Spinal cord (tissue), 10 donors: ENCODE measurements at places on chromosomes 3 and 15. TPM values are rescaled to one million over a fixed set of nuclear protein-coding genes. Genes with fewer than 3 reads are reported as not detected.

The AHSG gene
- polyA plus RNA-seq: 0.27 TPM

GRCh38 chr3:196632046-196632751, 7.3 kb upstream of the NRROS start:
- peak; percentile 95 for DNase-seq
- no peaks in the 10 kb centered on the region for H3K27me3 ChIP-seq
- H3K4me1 ChIP-seq: peaks cover 29% of the 10 kb centered on the region
- peak overlapping the region; percentile 77 for H3K27ac ChIP-seq
- H3K36me3 ChIP-seq: no peaks in the 10 kb centered on the region

The SLC2A2 gene
- 0.10 TPM for polyA plus RNA-seq

The B3GNT5 gene
- polyA plus RNA-seq: 17.8 TPM

GRCh38 chr15:66171841-66172240, 81.7 kb downstream of the MEGF11 start:
- H3K4me3 ChIP-seq: no peak overlapping the region
- H3K36me3 ChIP-seq: no peaks in the 10 kb centered on the region
- H3K27me3 ChIP-seq: no peaks in the 10 kb centered on the region
- DNase-seq: no peak

The TMEM45A gene
- 16.7 TPM for polyA plus RNA-seq

DNA sequence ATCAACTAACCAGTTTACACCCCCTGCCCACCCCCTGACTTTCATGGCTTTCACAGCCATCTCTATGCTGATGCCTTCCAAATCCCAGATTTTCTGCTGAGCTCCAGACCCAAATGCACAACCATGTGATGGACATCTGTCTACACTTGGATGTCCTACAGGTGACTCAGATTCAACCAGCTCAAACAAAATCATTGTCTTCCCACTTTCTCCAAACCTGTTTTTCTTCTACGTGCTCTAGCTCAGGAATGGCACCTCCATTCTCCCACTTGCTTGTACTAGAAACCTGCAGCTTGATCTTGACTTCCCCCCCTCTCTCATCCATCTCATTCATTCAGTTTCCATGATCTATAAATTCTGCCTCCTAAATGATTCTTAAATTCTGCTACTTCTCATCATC, 34.1 kb upstream of the RARRES1 start:
- H3K27ac ChIP-seq: no peak overlapping the region
- no peaks in the 10 kb centered on the region for H3K36me3 ChIP-seq
- H3K27me3 ChIP-seq: no peaks in the 10 kb centered on the region
- no peak overlapping the region for H3K4me3 ChIP-seq
- peaks cover 8% of the 10 kb centered on the region for H3K4me1 ChIP-seq

DNA sequence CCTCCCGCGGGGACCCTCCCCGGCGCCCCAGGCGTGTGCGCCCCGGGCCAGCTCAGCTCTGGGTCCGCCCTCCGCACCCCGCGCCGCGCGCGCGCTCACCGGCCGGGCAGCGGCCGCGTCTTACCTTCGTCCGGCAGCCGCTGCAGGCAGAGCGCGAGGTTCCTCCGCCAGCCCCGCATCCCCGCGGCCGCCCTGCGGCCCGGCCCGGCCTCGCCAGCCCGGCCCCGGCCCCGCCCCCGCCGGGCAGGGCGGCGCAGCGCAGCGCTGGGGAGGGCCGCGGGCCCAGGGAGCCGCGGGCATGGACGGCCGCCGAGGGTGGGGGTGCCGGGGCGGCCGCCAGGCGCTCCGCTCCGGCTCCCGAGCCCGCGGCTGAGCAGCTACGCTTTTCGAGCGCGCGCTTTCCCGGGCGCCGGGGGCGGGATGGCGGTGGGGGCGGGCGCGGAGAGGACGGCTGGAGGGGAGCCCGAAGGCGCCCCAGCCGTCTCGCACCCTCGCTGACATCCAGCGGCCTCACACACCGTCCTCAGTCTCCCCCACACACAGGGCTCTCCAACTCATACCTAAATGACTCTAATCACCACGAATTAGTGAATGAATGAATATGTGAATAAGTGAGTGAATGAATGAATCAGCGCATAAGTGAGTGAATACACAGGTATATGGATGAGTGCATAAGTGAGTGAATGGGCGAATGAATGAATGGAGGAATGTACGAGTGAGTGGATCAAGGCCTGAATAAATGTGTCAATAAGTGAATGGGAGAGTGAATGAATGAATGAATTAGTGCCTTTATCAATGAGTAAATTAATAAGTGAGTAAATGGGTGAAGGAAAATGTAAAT, 48.5 kb upstream of the CCDC174 start:
- H3K4me1 ChIP-seq: peaks cover 25% of the 10 kb centered on the region
- no peaks in the 10 kb centered on the region for H3K36me3 ChIP-seq
- peaks cover 12% of the 10 kb centered on the region for H3K27me3 ChIP-seq

DNA sequence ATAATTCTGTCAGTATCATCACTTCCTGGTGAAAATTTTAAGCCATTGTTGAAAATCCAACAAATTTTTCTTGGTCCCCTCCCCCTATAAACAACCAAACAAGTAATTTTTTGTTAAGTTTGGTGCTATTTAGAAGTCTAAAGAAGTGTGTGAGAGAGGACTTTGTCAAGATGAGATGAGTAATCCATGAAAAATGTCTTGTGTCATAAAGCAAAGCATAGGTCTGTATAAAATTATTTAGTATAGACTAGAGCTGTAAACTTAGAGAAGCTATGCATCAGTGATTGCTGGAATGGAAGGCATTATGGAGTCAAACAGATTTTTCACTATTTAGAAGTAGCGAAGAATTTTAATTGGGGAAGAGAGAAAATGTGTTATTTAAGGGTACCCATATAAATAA, 31.4 kb downstream of the MAPK6 start:
- H3K4me1 ChIP-seq: no peaks in the 10 kb centered on the region
- H3K36me3 ChIP-seq: peaks cover 28% of the 10 kb centered on the region
- H3K27me3 ChIP-seq: no peaks in the 10 kb centered on the region
- H3K4me3 ChIP-seq: no peak overlapping the region
- H3K27ac ChIP-seq: no peak overlapping the region

The CPNE9 gene
- polyA plus RNA-seq: 6.1 TPM

The PLA2G4F gene
- polyA plus RNA-seq: 0.21 TPM

GRCh38 chr15:73628976-73629797, 4.0 kb downstream of the NPTN start:
- no peak for DNase-seq
- H3K27ac ChIP-seq: no peak overlapping the region
- H3K27me3 ChIP-seq: no peaks in the 10 kb centered on the region
- no peak overlapping the region for H3K4me3 ChIP-seq

The CCR2 gene
- polyA plus RNA-seq: not detected

GRCh38 chr3:50515565-50516439, 12.4 kb upstream of the CACNA2D2 start:
- no peaks in the 10 kb centered on the region for H3K36me3 ChIP-seq
- no peak for DNase-seq
- H3K4me1 ChIP-seq: peaks cover 43% of the 10 kb centered on the region

The GCHFR gene
- polyA plus RNA-seq: 29.1 TPM

DNA sequence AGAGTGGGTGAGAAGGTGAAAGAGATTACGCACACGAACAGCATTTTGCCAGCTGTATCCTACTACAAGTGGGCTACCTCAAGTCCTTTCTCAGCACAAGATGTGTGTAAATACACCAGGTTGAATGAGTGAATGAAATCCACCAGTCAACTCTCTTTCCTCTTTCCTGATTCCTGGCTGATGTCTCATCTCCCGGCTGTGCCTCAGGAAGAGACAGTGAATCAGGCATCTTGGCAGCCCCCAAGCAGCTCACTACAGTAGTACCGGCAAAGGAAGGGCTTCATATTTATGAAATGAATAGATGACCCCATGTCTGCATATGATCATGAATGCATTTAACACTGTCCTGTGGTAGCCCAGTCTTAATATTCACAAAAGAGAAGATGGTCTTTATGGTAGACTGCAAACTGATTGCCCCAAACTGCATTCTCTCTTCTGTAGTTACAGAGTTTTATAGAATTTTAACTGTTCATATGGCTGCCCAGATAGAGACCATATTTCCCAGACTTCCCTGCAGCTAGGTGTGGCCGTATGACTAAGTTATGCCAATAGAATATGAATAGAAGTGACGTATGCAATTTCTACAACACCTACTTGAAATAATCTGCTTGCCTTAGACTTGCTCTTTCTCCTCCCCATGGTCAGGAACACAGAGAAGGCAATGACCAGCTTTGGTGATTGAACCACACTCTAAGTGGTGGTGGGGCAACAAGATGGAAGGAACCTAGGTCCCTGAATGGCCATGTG, 22.7 kb downstream of the MGLL start:
- H3K27ac ChIP-seq: no peak overlapping the region
- H3K36me3 ChIP-seq: no peaks in the 10 kb centered on the region
- H3K4me1 ChIP-seq: peaks cover 11% of the 10 kb centered on the region
- no peak overlapping the region for H3K4me3 ChIP-seq

- H3K4me1 ChIP-seq: peaks cover 12% of the 10 kb centered on the region
- no peak overlapping the region for H3K4me3 ChIP-seq
- no peak for DNase-seq
- H3K27ac ChIP-seq: no peak overlapping the region
- H3K27me3 ChIP-seq: no peaks in the 10 kb centered on the region
- no peaks in the 10 kb centered on the region for H3K36me3 ChIP-seq
These were observed 4.0 kb downstream of the B2M start for GRCh38 chr15:44715142-44715796.

- H3K4me3 ChIP-seq: no peak overlapping the region
- no peaks in the 10 kb centered on the region for H3K27me3 ChIP-seq
- H3K4me1 ChIP-seq: peaks cover 24% of the 10 kb centered on the region
- H3K36me3 ChIP-seq: no peaks in the 10 kb centered on the region
- peak overlapping the region; percentile 10 for H3K27ac ChIP-seq
These were observed 120.1 kb downstream of the LIPC start for GRCh38 chr15:58551764-58552504.

The SOX14 gene
- 0.92 TPM for polyA plus RNA-seq

DNA sequence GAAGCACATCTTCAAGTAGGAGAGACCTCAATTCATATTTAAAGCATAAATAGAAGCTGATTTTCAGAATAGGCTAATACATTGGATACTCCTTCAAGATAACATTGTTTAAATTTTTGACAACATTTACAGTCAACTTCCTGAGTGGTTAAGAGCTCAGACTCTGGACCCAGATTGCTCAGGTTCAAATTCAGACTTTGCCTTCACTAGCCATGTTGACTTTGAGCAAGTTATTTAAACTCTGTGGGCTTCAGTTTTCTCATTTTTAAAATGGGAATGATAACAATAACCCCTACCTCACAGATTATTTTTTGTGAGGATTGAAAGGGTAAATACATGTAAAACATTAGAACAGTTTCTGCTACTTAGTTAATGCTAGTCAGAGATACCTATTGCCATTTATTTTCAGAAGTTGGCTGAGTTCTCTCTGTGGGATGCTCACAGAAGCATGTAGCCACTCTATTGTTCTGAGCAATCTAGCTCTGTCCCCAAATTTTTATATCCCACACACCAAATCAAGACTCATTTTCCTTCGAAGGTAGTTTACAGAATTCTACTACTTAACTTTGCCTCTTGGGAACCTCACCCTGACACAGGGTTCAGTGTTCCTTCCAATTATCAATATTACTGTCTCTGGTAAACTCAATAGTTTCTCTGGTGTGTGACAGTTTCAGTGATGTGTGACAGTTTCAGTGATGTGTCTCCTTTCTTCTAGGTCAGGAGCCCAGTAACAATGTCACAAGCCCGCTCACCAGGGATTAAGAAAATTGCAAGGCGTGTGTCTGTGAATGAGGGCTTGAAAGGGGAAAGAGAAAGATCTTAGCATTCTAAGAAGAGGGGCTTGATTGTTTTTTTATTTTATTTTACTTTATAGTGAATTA, 79.4 kb upstream of the OSTN start:
- H3K27ac ChIP-seq: no peak overlapping the region
- no peaks in the 10 kb centered on the region for H3K36me3 ChIP-seq
- H3K4me3 ChIP-seq: no peak overlapping the region
- H3K4me1 ChIP-seq: no peaks in the 10 kb centered on the region

DNA sequence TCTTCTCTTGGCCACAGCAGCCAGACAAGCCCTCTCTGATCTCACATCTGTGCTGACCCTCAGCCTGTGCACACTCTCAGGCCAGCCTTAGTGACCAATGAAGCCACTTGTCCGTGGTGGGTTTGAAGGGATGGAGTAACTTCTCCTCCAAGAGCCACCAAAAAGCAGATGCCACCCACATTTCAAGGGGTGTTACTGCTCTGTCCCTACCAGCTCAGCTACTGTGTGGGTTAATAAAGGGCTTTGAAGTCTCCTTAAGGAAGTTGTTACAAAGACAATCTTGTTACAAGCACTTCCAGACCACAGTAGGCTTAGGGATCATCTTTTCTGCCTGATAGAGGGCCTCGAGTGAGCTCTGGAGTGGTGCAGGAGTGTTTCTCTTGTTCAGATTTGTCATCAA, 3.3 kb upstream of the CA12 start:
- no peak overlapping the region for H3K4me3 ChIP-seq
- H3K4me1 ChIP-seq: peaks cover 24% of the 10 kb centered on the region
- H3K27ac ChIP-seq: no peak overlapping the region

The PEAK1 gene
- polyA plus RNA-seq: 34.8 TPM

GRCh38 chr15:55846116-55846707, 103.3 kb upstream of the PRTG start:
- H3K36me3 ChIP-seq: peaks cover 4% of the 10 kb centered on the region
- H3K4me3 ChIP-seq: no peak overlapping the region
- no peak overlapping the region for H3K27ac ChIP-seq
- H3K4me1 ChIP-seq: no peaks in the 10 kb centered on the region
- peak; percentile 76 for DNase-seq
- no peaks in the 10 kb centered on the region for H3K27me3 ChIP-seq

DNA sequence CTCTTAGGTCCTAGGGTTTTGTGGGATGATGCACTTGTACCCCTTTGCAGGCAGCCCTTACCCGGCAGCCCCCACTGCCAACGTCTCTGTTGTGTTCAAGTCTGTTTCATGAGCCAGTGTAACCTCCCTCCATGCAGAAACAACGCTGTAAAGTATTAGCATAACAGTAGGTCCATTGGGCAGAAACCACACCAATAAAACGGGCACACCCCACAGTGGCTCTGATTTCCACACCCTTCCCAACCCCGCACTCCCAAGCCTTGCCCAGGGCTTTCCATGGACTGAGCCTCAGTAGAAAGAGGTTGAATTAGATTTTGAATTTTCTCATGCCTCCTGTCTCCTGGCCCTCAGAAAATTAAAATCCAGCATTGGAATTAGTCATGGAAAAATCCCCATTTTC, 124.5 kb downstream of the CACNA1D start:
- H3K36me3 ChIP-seq: no peaks in the 10 kb centered on the region
- H3K4me1 ChIP-seq: peaks cover 9% of the 10 kb centered on the region
- no peak overlapping the region for H3K4me3 ChIP-seq
- no peak overlapping the region for H3K27ac ChIP-seq
- no peaks in the 10 kb centered on the region for H3K27me3 ChIP-seq
- DNase-seq: no peak

GRCh38 chr15:51260202-51260601, 78.2 kb downstream of the CYP19A1 start:
- no peaks in the 10 kb centered on the region for H3K27me3 ChIP-seq
- H3K36me3 ChIP-seq: no peaks in the 10 kb centered on the region
- no peak overlapping the region for H3K4me3 ChIP-seq
- H3K4me1 ChIP-seq: no peaks in the 10 kb centered on the region
- DNase-seq: no peak

The DZIP1L gene
- polyA plus RNA-seq: 14.8 TPM

GRCh38 chr3:66372681-66373350, 128.0 kb downstream of the LRIG1 start:
- peaks cover 19% of the 10 kb centered on the region for H3K36me3 ChIP-seq
- H3K27ac ChIP-seq: no peak overlapping the region
- peaks cover 9% of the 10 kb centered on the region for H3K4me1 ChIP-seq
- H3K4me3 ChIP-seq: no peak overlapping the region

GRCh38 chr3:39383881-39384664, 903 bp downstream of the SLC25A38 start:
- peak; percentile 89 for DNase-seq
- no peaks in the 10 kb centered on the region for H3K36me3 ChIP-seq
- H3K4me3 ChIP-seq: peak overlapping the region; percentile 93
- H3K27ac ChIP-seq: peak overlapping the region; percentile 96
- peaks cover 19% of the 10 kb centered on the region for H3K4me1 ChIP-seq
- H3K27me3 ChIP-seq: no peaks in the 10 kb centered on the region
